ENCODE measurements at places on chromosomes 7 and 10.

GRCh38 chr7:29142021-29142727 lies 4.2 kb downstream of the CPVL start:
- DNase-seq, result no peak

DNA sequence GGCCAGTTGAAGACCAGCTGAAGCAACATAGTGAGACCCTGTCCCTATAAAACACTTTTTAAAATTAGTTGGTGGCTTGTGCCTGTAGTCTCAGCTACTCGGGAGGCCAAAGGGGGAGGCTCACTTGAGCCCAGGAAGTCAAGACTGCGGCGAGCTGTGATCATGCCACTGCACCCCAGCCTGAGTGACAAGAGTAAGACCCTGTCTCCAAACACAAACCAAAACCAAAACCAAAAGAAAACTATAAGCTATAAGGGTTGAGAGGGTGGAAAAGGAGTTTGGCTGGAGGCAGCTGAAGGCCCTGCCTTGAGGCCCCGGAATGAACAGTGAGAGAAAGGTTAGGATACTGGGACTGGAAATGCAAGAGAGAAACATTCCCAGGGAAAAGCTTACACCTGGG lies 10.9 kb upstream of the EXOC6 start:
- DNase-seq, result no peak

DNA sequence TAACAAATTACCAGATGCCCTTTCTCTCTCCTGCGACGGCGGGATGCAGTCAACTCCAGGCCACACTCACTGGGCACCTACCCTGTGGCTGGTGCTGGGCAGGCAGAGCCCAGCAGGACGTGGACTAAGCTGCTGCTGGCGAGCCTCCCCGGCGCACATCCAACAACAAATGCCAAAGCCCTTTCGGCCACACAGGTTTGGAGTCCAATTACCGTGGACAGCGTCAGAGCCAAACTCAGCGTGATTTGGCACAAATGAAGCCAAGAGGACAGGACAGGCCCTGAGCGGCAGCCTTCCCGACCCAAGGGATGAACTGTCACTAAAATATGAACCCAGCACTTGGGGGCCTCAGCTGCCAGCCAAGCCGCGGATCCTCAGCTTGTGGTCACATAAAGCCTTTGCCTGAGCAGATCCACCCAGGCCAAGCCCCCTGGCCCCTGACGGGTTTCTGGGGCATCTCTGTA lies 28.4 kb downstream of the DAGLB start:
- no peak for DNase-seq

GRCh38 chr10:47058961-47059391 lies 147.7 kb downstream of the PTPN20 start:
- DNase-seq, result no peak

DNA sequence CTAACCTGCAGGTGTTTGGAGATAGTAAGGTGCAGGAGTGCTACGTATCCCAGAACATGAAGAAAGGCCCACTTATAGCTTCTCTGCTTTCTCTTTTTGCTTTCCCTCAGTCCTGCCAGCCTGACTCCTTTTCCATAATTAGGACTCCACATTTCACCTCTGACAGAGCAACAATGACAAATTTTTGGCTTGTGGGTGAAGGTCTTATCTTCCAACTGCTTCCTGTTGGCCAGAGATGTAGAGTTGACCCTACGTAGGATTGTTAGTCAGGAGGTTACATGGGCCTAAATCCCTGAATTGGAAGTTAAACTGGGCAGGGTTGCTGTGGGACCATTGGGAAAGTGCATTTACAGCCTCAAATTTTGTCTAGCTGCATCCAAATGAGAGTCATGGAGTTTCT lies 21.3 kb downstream of the RP9 start:
- DNase-seq, result no peak

- no peak for DNase-seq
These were observed 110.6 kb downstream of the AUTS2 start for GRCh38 chr7:69708857-69709256.

DNA sequence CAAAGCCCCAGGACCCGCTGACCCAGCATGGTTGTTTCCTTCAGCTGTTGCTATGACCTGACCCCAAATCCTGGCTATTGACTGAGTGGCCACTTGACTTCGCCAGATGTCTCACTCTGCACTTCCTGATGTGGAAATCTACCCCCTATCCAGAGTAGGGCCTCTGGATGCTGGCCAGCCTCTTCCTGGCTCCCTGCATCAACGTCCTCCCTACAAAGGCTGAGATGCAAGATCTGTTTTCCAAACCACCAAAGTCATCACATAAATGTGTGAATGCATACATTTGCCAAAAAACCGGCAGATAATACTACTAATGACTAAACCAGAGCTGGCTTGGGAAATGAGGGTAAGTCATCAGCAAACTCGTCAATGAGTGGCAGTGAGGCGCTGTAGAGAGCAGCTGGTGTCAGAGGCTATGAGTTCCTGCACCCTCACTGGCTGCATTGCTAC lies 70.4 kb downstream of the PYROXD2 start:
- DNase-seq, result no peak

- no peak for DNase-seq
These were observed 515 bp downstream of the BEND7 start for GRCh38 chr10:13528123-13528874.

- DNase-seq, result no peak
These were observed 1.4 kb downstream of the CCNJ start for GRCh38 chr10:96044736-96045135.

GRCh38 chr10:35705051-35705450 lies 63.0 kb upstream of the FZD8 start:
- no peak for DNase-seq

- no peak for DNase-seq
These were observed 42.1 kb upstream of the PLXNA4 start for GRCh38 chr7:132618271-132618955.

DNA sequence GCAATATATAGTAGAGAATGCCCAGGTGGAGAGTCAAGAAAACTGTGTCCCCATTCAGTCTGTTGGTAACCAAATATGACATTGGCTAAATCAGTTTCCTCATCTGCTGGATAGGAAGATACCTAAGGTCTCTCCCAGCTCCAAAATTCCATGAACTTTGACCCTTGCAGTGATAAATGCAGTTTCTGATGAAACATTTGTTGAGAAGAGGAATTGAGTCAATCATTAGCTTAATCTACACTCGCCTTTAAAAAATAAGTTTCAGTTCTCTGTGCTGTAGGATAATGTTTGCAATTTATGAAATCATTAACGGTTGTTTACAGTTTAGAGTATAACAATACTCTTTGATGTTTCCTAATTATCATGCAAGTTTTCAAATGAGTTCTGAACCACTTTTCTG lies 38.0 kb upstream of the SLC25A13 start:
- no peak for DNase-seq

GRCh38 chr10:127740596-127740995 lies 3.6 kb downstream of the FOXI2 start:
- DNase-seq, result no peak

- DNase-seq, result no peak
These were observed 22.8 kb upstream of the ITGB8 start for GRCh38 chr7:20307901-20308300.

DNA sequence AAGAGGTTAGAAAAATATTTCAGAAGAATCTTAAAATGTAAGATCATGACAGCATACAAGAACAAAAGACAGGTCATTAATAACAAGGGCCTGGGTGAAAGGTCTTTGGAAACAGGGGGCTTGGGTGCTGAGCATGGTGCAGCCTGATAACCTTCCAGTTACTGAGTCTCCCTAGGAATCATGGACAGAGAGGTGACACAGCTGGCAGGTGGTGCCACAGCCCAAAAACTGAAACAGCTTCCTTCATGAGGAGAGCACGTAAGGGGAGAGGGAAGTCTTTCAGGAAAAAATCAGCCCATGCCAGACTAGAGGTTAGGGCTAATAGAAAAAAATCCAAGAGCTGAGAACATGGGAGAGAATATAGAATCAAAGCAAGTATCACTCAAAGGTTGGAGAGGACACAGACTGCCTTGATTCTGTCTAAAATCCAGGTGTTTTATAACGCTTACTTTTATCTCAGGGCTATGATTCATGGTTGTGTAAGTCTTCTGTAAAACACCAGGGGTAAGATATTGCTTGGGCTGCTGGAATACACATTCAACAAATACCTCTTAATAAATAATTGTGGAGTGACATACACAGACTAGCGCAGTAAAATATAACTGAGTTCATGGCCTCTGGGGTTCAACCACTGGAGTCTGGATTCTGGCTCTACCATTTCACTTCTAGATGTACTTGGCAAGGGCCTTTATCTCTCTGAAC lies 88.1 kb downstream of the SEMA3C start:
- DNase-seq, result no peak

DNA sequence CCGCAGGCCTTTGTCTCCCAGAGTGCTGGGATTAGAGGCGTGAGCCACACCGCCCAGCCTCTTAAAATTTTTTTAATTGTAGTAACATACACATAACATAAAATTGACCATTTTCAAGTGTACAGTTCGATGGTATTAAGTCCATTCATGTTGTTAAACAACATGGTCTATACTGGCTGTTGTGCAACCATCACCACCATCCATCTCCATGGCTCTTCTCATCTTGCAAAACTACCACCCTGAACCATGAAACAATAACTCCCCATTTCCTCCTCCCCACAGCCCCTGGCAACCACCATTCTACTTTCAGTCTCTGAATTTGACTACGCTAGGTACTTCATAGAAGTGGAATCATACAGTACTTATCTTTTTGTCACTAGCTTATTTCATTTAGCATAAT lies 7.9 kb upstream of the ZFYVE27 start:
- DNase-seq, result no peak

DNA sequence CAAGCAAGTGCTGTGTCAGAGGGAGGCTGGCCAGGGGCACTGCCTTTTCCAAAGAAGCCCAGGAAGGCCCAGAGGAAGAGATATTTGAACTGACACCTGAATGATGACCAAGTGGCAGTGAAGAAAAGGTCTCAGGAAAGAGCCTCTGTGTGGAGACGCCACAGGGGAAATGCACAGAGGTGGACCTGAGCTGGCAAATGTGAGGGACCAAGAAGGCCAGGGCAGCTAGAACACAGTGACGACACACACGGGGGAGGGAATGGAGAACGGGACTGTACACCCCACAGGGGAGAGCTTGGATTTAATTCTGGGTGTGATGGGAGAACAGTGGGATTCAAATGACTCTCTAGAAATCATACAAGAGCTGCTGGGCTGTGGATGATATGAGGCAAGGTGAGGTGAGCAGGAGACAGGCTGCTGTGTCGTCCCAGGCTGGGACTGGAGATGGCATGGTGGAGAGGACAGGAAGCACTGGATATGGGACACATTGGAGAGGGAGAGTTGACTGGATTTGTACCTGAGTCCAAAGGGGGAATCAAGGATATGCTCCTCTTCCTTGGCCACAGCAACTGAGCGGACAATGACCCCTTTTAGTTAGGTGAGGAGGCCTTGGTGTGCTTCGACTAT lies 84.2 kb upstream of the DDC start:
- no peak for DNase-seq

GRCh38 chr10:13720699-13721098 lies 133.9 kb downstream of the PRPF18 start:
- DNase-seq, result no peak

GRCh38 chr10:30047430-30047829 lies 12.0 kb downstream of the JCAD start:
- no peak for DNase-seq

DNA sequence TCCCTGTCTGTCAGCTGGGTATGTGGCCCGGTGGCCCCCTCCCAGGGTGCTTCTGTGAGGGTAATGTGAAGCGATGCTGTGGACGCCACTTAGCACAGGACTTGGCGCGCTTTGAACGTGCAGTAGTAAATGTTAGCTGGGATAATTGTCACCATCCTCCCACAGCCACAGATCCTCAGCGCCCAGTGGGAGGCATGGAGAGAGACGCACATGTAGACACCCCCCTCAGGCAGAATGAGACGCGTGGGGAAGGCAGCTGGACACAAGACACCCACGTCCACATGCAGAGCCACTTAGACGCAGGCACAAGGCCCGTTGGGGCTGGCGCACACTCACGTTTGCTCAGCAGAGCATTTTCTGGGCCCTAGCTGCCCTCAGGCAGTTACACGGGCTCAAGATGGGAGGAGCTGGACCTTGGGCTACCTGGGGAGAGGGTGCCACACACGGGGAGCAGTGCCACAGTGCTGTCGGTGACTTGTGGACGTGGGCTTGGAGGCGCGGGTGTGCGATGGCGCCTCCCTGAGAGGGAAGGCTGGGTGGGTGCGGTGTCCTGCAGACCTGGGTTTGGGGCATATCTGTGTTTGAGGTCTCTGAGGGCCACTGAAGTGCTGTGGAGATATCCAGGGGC lies 26.4 kb downstream of the ADCYAP1R1 start:
- DNase-seq, result no peak

- DNase-seq, result no peak
These were observed 181.0 kb downstream of the ELFN1 start for GRCh38 chr7:1850976-1851571.

DNA sequence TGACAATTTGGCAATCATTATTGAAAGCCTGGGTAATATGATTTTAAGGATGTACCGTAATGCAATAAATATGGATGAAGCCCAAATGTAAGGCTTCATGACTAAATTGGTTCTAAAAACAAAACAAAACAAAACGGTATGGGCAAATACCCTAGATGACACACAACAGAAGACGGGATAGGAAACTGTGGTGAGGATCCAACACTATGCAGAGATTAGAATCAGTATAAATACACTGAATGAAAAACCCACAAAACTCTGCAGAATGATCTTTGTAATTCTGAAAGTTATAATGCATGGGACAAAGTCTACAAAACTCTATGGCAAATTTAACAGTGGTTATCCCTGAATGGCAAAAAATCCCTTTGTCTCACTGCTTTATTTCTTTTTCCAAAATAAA lies 57.6 kb downstream of the MALSU1 start:
- no peak for DNase-seq

DNA sequence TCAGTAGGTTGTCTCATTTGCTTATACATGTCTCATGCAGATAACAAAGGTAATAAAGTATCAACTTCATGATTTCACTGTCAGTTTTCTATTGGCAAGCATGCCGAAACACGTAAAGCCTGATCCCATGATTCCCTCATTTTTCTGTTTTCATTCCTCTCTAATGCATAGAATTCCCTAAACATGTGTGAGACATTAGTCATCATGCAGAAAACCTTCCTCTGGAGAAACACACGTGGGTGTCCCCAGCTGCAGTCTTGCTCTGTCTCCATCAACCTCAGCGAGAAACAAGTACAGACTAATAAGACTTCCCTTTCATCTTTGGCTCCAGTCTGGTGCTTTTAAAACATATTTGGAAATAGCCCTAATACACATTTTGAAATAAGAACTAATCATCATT lies 432.7 kb upstream of the VSTM2A start:
- no peak for DNase-seq

- no peak for DNase-seq
These were observed at the start of gene PAPSS2 for GRCh38 chr10:87659571-87660483. TSS of gene PAPSS2 (plus strand) at chr10:87659878. CDS start at chr10:87659982, 104 bp downstream.

- no peak for DNase-seq
These were observed 204.8 kb downstream of the BMPER start for GRCh38 chr7:34109936-34110780.

DNA sequence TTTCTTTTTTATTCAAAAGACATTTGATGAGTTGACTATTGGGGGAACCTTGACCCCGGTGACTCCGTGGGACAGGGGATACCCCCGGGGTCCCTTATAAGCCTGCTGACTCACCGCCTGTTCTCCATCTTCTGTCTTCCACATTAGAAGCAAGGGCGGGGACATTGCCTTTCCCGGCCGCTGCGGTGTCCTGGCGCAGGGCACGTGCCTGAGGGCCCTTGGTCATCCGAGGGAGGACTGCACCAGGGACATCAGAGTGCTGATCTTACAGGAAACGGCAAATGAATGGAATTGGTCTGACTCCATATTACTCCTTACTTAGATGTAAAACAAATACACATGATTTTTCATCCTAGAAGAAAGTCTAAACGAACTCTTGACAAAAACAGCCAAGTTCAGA lies 170.1 kb downstream of the CUX1 start:
- no peak for DNase-seq
